ENCODE measurements at places on chromosomes 16 and 17.

GRCh38 chr17:17146786-17147406 lies 59.2 kb downstream of the PLD6 start:
- DNase-seq = no peak
- no peaks in the 10 kb centered on the region for H3K4me1 ChIP-seq
- H3K27ac ChIP-seq = peak overlapping the region; percentile 11
- H3K36me3 ChIP-seq = peaks cover 63% of the 10 kb centered on the region
- no peaks in the 10 kb centered on the region for H3K27me3 ChIP-seq

DNA sequence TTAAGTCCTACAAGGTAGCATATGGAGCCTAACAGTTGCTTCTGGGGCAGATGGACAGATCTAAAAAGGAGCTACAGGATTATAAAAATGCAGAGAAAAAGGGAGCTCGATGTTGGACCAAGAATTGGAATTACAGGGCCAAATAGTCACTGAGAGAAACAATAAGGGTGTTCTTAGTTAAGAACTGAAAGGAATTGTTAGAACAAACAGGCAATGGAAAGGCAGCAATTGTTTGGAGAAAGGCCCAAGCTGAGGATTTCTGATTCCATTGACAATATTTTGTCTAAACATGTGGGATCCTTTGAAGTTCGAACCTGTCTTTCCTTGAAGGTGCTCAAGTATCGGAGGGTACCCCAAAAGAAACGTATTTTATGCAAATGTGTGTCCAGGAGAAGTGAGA lies 513.6 kb upstream of the CDH8 start:
- no peak for DNase-seq
- no peaks in the 10 kb centered on the region for H3K4me1 ChIP-seq
- H3K27me3 ChIP-seq = no peaks in the 10 kb centered on the region
- no peak overlapping the region for H3K4me3 ChIP-seq

DNA sequence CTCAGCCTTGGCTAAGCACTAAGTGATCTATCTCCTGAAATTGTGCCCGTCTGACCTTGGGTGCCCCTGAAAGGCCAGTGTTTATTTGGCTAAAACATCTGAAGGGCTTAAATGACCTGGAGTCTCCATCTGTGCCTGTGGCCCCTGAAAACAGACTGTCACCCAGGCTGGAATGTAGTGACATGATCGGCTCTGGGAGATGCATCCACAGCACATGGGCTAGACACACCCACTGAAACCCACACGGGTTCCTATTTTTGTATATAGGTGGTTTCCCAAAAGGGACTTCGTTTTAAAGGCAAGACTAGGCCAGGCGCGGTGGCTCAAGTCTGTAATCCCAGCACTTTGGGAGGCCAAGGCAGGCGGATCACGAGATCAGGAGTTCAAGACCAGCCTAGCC lies 13.5 kb downstream of the CEP295NL start:
- peaks cover 3% of the 10 kb centered on the region for H3K4me1 ChIP-seq
- H3K27ac ChIP-seq = peak overlapping the region; percentile 5
- no peak overlapping the region for H3K4me3 ChIP-seq
- DNase-seq = no peak

DNA sequence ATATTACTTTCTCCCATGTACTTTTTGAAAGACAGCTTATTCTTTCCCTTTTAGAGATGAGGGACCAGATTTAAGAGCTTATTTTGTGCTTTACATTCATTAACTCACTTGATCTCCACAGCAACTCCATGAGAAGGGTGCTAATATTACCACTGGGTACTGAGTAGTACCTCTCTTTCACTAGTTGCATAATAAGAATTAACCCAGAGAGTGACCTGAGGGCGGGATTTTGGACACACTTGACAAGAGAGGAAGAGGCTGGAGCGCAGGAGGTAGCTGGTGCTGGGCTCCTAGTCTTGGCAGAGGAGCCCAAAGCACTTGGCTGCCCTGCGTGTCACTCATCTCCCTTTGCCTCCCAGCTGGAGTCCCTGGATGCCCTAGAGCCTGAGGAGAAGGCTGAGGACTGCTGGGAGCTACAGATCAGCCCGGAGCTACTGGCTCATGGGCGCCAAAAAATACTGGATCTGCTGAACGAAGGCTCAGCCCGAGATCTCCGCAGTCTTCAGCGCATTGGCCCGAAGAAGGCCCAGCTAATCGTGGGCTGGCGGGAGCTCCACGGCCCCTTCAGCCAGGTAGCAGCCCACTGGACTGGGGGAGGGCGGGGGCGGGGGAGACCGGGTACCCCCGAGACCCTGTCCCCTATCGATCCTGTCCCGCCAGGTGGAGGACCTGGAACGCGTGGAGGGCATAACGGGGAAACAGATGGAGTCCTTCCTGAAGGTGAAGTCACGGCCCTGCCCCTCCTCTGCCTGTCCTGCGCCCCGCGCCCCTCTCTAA lies 1.7 kb upstream of the MAZ start:
- peak overlapping the region; percentile 65 for H3K4me3 ChIP-seq
- DNase-seq = no peak
- H3K27me3 ChIP-seq = no peaks in the 10 kb centered on the region
- peaks cover 7% of the 10 kb centered on the region for H3K36me3 ChIP-seq
- H3K27ac ChIP-seq = peak overlapping the region; percentile 87
- H3K4me1 ChIP-seq = peaks cover 33% of the 10 kb centered on the region

DNA sequence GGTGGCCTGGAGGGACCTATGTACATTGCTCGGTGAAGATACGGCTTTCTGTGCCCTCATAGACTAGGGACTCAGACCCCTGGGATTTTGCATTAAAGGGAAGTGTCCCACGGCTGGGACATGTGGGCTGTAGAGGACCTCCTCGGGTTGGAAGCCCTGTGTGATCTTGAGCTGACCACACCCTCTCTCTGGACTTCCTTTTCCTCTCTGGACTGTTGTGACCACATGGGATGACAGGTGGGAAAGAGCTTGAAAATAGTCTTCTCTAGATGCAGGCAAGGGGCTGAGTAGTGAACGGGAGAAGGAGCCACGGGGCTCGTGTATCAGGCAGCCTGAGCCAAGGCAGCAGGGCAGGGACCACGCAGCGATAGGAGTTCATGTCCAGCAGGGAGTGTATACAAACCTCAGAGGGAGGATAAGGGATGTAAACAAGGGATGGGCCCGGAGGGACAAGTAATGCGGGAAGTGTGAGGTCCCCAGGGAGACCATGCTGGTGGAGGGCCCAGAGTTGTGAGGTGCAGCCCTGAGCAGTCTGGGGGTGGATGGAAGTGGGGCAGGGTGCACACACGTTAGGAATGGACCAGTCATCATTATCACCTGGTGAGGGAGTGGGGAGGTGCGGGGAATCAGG lies 4.5 kb upstream of the SLC4A1 start:
- H3K27me3 ChIP-seq = no peaks in the 10 kb centered on the region
- H3K4me1 ChIP-seq = no peaks in the 10 kb centered on the region
- H3K27ac ChIP-seq = no peak overlapping the region

- no peaks in the 10 kb centered on the region for H3K27me3 ChIP-seq
- no peak for DNase-seq
- no peak overlapping the region for H3K4me3 ChIP-seq
- no peaks in the 10 kb centered on the region for H3K4me1 ChIP-seq
These were observed 51.6 kb downstream of the ACTG1 start for GRCh38 chr17:81460856-81461460.

DNA sequence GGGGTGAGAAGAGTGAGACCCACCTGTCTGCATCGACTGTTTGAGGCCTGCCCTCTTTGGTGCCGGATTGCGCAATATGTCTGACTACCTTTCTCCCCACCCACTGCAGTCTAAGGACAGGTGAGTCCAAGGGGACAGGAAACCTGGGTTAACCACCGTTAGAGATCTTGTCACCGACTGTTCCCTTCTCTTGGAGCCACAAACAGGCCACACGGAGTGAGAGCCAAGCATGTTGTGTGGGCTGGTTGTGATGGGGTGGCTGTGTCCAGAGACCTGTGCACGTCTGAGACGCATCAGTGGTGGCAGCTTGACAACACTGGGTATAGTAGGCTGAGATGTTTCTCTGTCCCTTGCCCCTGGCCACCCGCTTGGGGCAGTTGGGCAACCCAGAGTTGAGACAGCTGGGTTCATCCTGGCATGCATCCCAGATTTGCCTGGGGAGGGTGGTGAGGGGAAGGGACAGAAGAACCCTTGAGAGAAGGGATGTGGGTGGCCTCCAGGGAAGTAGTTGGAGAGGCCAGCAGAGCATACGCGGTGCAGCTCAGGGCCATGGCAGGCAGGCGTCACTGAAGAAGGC lies 21.4 kb downstream of the MPRIP start:
- DNase-seq = no peak
- H3K4me1 ChIP-seq = peaks cover 11% of the 10 kb centered on the region
- no peak overlapping the region for H3K4me3 ChIP-seq
- H3K27ac ChIP-seq = no peak overlapping the region

- no peaks in the 10 kb centered on the region for H3K36me3 ChIP-seq
- no peak for DNase-seq
- H3K4me1 ChIP-seq = peaks cover 18% of the 10 kb centered on the region
- no peak overlapping the region for H3K27ac ChIP-seq
- H3K4me3 ChIP-seq = no peak overlapping the region
These were observed 5.0 kb downstream of the LYRM1 start for GRCh38 chr16:20905576-20905975.

GRCh38 chr16:53220585-53220984 lies 165.8 kb downstream of the CHD9 start:
- H3K4me3 ChIP-seq = no peak overlapping the region
- DNase-seq = no peak
- H3K4me1 ChIP-seq = no peaks in the 10 kb centered on the region
- H3K27ac ChIP-seq = no peak overlapping the region
- no peaks in the 10 kb centered on the region for H3K27me3 ChIP-seq

GRCh38 chr16:68194251-68194650 lies 41.7 kb downstream of the ESRP2 start:
- H3K27ac ChIP-seq = no peak overlapping the region
- no peaks in the 10 kb centered on the region for H3K27me3 ChIP-seq
- H3K4me3 ChIP-seq = no peak overlapping the region
- no peak for DNase-seq

DNA sequence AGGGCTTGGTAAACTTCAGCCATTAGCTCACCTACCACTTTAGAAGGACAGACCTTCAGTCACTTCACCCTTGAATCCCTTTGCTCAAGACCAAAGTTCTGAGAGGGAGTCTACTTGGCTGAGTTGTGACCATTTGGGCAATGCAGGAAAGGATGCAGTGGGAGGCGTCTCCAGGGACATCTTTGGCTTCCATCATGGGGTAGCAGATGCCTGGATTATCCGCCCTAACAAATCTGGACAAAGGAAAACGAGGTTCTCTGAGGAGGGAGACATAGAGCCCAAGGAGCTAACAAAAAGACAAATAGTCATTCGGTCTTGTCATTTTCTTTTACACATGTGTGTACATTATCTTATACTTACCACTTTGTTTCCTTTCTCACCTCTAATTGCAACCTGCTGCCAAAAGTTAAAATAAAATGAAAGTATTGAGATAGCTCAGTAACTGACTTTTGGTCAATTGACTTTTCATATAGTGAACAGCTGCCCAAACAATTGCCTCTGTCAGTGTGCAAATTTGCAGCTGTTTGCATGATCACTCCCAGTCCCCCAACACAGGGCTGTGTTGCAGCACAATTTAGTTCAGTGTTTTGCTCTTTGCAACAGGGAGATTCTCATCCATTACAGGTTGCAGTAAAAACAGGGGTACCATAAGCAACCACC lies 108.9 kb upstream of the EEF2KMT start:
- no peak overlapping the region for H3K27ac ChIP-seq
- H3K36me3 ChIP-seq = no peaks in the 10 kb centered on the region

DNA sequence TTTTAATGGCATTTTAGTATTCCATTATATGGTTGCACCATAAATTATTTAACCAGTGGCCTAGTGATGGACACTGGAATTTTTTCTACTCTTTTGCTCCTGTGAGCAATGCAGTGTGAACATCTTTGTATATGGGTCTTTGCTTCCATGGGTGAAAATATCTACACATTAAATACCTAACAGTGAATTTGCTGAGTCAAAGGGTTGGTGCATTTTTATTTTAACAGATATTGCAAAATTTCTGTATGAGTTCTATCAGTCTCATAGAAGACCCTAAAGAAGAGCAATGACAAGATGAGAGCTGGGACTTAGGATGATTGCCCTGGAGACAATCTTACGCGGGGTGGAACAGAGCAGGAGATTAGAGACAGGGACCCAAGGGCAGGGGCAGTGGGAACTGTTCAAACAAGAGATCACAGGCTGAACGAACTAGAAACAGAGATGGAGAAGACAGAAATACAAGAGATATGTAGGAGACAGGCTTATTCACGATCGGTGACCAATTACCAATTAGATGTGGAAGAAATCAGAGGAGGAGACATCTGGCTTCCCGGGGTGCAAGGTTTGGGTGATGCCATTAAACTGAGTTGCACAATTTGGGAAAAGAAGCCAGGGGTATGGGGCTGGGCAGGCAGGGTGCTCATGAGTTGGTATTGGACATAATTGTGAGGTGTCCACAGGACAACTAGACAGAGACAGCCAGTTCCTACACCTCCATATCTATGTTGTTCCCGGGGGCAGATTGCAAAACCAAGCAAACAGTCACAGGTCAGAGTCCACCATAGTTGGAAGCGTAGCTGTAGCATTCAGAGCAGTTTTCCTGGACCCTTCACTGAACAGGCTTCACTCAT lies 39.9 kb upstream of the LONP2 start:
- no peak overlapping the region for H3K27ac ChIP-seq
- H3K36me3 ChIP-seq = no peaks in the 10 kb centered on the region
- no peaks in the 10 kb centered on the region for H3K27me3 ChIP-seq
- H3K4me3 ChIP-seq = no peak overlapping the region
- no peaks in the 10 kb centered on the region for H3K4me1 ChIP-seq

GRCh38 chr16:88661468-88661867 lies 1.4 kb downstream of the MVD start:
- no peaks in the 10 kb centered on the region for H3K27me3 ChIP-seq
- peaks cover 14% of the 10 kb centered on the region for H3K4me1 ChIP-seq
- H3K4me3 ChIP-seq = no peak overlapping the region
- no peak overlapping the region for H3K27ac ChIP-seq

DNA sequence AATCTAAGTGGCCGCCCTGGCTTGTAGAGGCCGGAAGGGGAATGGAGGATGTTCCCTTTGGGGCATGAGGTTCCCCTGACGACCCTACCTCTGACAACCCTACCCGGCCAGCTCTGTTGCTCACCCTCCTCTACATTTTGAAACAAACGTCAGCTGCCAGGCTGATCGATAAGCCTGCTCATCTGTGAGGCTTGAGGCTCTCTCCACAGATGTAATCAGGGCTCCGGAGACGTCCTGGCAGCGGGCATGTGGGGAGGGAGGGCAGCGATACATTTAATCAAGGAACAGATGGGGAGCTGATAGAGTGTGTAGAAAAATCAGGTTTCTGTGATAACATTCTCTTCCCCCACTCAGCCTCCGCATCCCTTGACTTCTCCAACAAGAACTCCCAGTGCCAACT lies 212.3 kb upstream of the SDK2 start:
- H3K4me3 ChIP-seq = no peak overlapping the region
- H3K27ac ChIP-seq = no peak overlapping the region
- DNase-seq = no peak
- no peaks in the 10 kb centered on the region for H3K27me3 ChIP-seq

DNA sequence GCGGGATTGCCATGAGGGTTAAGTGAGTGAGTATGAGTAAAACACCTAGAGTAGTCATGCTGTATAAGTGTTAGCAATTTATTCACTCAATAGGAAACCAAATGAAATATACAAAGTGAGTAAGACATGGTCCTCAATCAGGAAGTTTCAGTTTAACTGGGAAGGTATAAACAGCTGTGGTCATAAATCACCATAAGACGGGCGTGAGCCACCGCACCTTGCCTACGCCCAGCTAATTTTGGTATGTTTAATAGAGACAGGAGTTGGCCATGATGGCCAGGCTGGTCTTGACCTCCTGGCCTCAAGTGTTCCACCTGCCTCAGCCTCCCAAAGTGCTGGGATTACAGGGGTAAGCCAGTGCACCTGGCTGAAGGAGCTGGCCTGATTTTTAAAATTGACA lies 27.0 kb downstream of the RNF135 start:
- H3K27ac ChIP-seq = no peak overlapping the region
- H3K27me3 ChIP-seq = no peaks in the 10 kb centered on the region
- no peak for DNase-seq
- H3K36me3 ChIP-seq = peaks cover 13% of the 10 kb centered on the region
